ENCODE measurements at places on chromosomes 5 and 9.

- H3K27ac ChIP-seq = no peak overlapping the region
- no peaks in the 10 kb centered on the region for H3K36me3 ChIP-seq
- no peaks in the 10 kb centered on the region for H3K27me3 ChIP-seq
- H3K4me1 ChIP-seq = no peaks in the 10 kb centered on the region
These were observed 100.4 kb downstream of the SGCD start for GRCh38 chr5:156427315-156427714.

DNA sequence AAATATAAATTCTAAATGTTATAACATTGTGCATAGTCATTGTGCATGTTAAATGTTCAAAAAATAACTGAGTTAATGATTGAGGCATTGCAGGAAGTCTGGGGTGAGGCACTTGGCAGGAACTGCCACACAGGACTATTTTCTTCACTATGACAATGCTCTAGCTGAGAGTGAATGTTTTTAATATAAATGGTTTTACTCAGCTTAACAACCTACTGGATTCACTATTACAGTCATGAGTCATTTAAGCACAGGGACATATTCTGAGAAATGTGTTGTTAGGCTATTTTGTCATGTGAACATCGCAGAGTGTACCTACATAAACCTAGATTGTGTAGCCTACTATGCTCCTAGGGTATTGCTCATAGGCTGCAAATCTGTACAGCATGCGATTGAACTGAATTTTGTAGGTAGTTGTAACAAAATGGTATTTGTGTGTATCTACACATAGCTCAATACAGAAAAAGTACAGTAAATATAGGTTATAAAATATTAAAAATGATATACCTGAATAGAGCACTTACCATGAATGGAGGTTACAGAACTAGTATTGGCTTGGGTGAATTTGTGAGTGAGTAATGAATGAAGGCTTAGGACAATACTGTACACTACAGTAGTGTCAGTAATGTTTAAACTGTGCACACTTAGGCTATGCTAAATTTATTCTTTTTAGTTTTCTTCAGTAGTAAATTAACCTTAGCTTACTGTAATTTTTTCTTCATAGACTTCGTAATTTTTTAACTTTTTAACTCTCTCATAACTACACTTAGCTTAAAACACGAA, 346.1 kb upstream of the PTGER4 start:
- peaks cover 10% of the 10 kb centered on the region for H3K4me1 ChIP-seq
- no peaks in the 10 kb centered on the region for H3K36me3 ChIP-seq
- no peak for DNase-seq
- H3K27me3 ChIP-seq = no peaks in the 10 kb centered on the region
- H3K27ac ChIP-seq = no peak overlapping the region

DNA sequence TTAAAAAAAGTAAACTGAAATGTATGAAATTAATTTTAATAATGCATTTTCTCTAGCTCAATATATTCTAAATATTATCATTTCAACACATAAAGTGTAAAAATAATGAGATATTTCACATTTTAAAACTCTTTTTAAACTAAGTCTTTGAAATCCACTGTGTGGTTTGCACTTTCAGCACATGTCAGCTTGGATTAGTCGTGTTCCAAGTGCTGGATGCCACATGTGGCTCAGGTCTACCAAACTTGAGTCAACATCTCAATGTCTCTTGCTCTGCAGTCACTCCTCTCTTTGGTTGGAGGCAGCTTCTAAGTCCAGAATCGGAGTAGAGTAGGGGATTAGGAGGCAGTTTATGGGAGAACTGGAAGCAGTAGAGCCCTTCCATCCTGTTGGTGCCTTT, 173.7 kb upstream of the ANKRD55 start:
- H3K4me1 ChIP-seq = no peaks in the 10 kb centered on the region
- no peak overlapping the region for H3K27ac ChIP-seq
- no peaks in the 10 kb centered on the region for H3K36me3 ChIP-seq

GRCh38 chr5:73233461-73234203, 60.6 kb downstream of the TMEM174 start:
- H3K4me3 ChIP-seq = no peak overlapping the region
- H3K4me1 ChIP-seq = no peaks in the 10 kb centered on the region
- H3K27ac ChIP-seq = no peak overlapping the region
- DNase-seq = no peak
- no peaks in the 10 kb centered on the region for H3K36me3 ChIP-seq
- H3K27me3 ChIP-seq = no peaks in the 10 kb centered on the region

DNA sequence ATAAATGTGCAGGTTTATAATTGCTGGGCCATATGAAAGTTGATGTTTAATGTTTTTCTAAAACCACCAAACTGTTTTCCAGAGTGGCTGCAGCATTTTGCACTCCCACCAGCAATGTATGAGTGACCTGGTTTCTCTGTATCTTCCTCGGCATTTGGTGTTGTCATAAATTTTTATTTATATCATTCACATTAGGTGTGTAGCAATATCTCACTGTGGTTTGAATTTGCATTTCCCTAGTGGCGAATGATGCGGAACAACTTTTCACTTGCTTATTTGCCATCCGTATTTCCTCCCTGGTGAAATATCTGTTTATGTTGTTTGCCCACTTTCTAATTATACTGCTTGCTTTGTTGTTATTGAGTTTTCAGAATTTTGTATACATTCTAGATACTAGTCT, 295.7 kb upstream of the TUT7 start:
- no peaks in the 10 kb centered on the region for H3K27me3 ChIP-seq
- no peak for DNase-seq
- no peaks in the 10 kb centered on the region for H3K36me3 ChIP-seq
- H3K4me1 ChIP-seq = no peaks in the 10 kb centered on the region
- no peak overlapping the region for H3K4me3 ChIP-seq
- H3K27ac ChIP-seq = no peak overlapping the region

DNA sequence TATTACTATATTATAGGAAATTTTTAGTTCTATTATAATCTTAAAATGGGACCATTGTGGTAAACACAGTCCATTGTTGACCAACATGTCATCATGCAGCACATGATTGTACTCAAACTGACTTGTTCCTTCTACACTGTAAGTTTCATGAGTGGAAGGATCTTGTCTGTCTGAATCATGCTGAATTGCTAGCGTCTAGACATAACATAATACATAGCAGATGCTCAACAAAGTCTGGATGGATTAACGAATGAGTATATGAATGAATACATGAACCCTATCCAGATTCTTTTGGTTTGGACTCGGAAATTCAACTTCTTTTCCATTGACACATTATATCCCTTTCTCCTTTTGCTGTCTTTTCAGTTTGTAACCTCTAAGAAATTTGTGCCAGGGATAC, 429.2 kb upstream of the SGCD start:
- no peak overlapping the region for H3K4me3 ChIP-seq
- no peaks in the 10 kb centered on the region for H3K36me3 ChIP-seq
- no peaks in the 10 kb centered on the region for H3K4me1 ChIP-seq

DNA sequence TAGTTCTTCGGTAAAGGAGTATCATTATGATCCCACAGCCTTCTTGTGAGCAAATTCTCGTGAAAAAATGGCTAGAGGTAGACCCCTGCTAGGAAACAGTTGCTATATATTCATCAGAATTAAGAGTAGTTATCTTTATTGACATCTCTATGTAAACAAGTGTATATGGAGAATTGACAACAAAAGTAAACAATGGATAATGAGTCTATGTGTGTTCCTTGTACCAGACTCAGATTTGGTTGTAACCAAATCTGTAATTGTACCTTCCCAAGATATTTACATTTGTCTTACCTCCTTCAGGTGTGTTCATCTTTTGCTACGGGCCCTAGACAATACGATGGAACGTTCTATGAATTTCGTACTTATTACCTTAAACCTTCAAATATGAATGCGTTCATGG, 2.1 kb downstream of the NIPSNAP3B start:
- H3K4me1 ChIP-seq = no peaks in the 10 kb centered on the region
- no peak for DNase-seq
- H3K36me3 ChIP-seq = no peaks in the 10 kb centered on the region
- H3K27ac ChIP-seq = no peak overlapping the region
- no peak overlapping the region for H3K4me3 ChIP-seq

DNA sequence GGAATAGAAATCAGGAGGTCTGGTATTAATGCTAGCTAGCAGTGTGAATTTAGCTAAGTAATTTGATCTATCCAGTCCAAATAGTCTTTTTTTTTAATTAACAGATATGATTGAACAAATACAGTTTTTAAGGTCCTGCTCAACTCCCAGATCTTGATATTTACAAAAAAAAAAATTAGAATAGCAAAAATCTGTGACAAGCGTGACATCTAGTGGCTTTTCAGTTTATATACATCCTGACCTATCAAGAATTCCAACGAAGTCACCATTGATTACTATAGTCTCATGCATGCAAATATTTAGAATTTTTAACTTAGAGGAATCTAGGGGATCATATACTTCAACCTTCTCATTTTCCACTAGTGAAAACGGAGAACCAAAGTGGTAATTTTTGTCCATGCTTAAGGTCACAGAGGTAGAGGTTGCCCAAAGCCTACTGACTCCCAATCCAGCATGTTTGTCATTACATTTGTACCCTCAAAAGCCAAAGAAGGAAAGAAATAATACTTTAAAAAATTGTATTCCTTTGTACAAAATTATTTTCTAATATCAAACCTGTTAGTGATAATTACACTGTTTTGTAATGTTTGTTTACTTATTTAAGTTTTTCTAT, 17.6 kb upstream of the TARS1 start:
- H3K27ac ChIP-seq = no peak overlapping the region
- peaks cover 5% of the 10 kb centered on the region for H3K27me3 ChIP-seq
- no peak overlapping the region for H3K4me3 ChIP-seq
- H3K4me1 ChIP-seq = no peaks in the 10 kb centered on the region
- H3K36me3 ChIP-seq = no peaks in the 10 kb centered on the region

DNA sequence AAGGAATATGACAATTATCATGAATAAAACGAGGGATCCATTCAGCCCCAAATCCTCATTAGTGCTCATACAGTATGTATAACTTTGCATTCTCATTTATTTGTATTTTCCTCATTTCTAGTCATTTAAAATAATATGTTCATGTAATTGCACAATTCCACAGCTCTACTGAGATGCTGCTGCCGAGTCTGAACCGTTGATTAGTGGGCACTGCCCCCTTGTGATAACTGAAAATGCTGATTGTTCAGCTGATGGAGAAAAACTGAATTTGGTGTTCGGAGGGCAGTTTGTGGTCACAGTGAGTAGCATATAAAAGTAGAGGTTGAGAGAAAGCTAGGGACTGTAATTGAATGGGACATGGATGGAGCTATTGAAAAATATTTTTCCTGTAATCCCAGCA, 12.2 kb upstream of the GPR151 start:
- no peak overlapping the region for H3K4me3 ChIP-seq
- H3K27ac ChIP-seq = no peak overlapping the region
- H3K36me3 ChIP-seq = no peaks in the 10 kb centered on the region
- peaks cover 22% of the 10 kb centered on the region for H3K27me3 ChIP-seq

- H3K27me3 ChIP-seq = no peaks in the 10 kb centered on the region
- H3K4me1 ChIP-seq = no peaks in the 10 kb centered on the region
- no peak overlapping the region for H3K4me3 ChIP-seq
- peak; percentile 78 for DNase-seq
These were observed 42.8 kb downstream of the SNX30 start for GRCh38 chr9:112793213-112793810.

DNA sequence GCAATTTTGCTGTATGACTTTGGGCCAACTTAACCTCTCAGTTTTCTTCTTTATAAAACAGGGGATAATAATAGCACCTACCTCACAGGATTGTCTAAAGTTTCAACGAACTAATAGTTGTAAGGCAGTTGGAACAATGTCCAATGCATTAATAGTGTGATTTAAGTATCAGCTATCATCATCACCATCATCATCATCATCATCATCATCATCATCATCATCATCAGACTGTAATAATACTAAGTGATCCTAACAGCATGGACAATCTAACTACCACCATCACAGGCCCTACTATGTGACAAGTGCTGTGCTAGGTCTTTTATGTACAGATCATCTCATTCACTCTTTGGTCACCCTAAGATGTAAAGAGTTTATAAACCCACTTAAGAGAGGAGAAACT, 196.0 kb downstream of the MAPKAP1 start:
- no peak for DNase-seq
- no peak overlapping the region for H3K4me3 ChIP-seq
- no peaks in the 10 kb centered on the region for H3K27me3 ChIP-seq
- no peak overlapping the region for H3K27ac ChIP-seq

- H3K27me3 ChIP-seq = no peaks in the 10 kb centered on the region
- DNase-seq = no peak
- peaks cover 3% of the 10 kb centered on the region for H3K36me3 ChIP-seq
- H3K27ac ChIP-seq = no peak overlapping the region
- H3K4me1 ChIP-seq = peaks cover 59% of the 10 kb centered on the region
- H3K4me3 ChIP-seq = no peak overlapping the region
These were observed 21.8 kb downstream of the FYB1 start for GRCh38 chr5:39197556-39197955.

- H3K27ac ChIP-seq = no peak overlapping the region
- no peaks in the 10 kb centered on the region for H3K4me1 ChIP-seq
- DNase-seq = no peak
- no peaks in the 10 kb centered on the region for H3K36me3 ChIP-seq
- peaks cover 3% of the 10 kb centered on the region for H3K27me3 ChIP-seq
These were observed 438.4 kb downstream of the PLK2 start for GRCh38 chr5:58021466-58021865.

DNA sequence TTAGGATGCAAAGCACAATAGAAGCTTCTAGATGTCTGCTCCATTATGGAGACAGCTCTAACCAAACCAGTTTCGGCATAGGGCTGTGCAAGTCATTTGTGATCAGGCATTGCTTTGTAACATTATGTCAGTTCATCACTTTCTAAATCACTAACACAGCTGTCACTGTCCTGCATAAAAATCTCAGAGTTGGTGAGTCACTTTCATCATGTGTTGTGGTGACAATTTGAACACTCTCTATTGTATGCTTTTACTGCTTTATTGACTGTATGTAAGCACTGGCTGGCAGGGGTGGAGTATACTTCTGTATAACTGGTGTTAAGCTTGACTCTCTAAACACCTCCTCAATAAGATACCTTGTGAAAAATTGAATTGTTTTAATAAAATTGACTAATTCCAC, 77.9 kb downstream of the SLCO4C1 start:
- no peaks in the 10 kb centered on the region for H3K36me3 ChIP-seq
- DNase-seq = no peak
- H3K4me3 ChIP-seq = no peak overlapping the region

- H3K4me3 ChIP-seq = no peak overlapping the region
- no peaks in the 10 kb centered on the region for H3K36me3 ChIP-seq
- H3K27ac ChIP-seq = no peak overlapping the region
These were observed 198.3 kb downstream of the AUH start for GRCh38 chr9:91163444-91163772.

Measured in DND-41 (cell line).